Hindlimb muscle (tissue), 1 donor: ENCODE measurements at places on chromosomes 6 and 20.

DNA sequence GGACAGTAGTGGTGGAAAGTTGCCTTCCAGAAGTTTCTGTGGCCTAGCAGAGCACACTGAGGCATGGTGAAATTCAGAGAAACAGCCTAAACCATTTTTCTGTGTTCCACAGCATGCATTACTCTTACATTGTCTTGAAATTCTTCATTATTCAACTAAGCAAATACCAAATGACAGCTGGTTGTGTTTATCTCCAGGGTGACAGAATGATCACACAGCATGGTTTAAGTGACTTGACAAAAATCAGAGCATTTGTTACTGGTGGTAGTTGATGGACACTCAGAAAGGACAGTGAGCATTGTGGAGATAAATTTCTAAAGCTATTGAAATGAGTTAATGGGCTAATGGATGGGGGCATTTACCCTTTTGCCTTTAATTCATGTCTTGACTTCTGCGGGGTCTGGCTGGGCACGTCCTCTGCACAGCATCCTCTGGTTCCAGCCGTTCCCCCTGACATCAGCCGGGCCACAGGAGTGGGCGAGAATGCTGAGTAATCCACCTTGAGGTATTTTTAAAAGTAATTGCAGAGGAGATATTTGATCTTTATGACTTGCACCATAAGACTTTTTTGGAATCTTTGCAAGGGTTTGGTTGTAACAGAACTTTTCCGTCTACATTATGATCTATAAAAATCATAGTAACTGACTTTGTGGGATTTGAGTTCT lies 78.9 kb upstream of the SCP2D1 start:
- DNase-seq, result no peak

DNA sequence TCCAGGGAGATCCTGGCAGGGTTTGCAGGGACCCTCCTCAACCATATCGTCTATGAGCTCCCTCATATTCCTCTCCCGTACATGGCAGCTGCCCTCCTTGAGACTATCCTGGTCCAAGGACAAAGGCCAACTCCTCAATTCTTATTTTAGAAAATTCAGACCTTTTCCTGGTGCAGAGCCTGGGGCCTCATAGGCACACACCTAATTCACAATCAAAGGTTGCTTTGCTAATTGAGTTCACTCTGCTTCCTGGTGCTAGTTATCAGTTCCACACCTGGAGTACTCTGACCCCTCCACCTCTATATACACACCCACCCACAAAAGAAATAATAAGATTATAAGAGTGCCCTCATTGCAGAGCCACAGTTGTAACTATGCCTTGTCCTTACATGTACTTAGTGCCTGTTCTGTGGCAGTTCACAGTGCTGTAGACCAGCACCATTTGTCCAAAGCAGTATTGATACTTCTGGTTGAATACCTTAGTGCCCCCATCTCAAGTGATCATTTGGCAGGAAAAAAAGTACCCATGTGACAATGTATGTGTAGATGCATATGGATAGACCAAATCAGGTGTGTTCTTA lies 38.7 kb downstream of the GSS start:
- DNase-seq, result no peak

GRCh38 chr6:141483598-141484061 lies 649.1 kb upstream of the GJE1 start:
- DNase-seq, result peak; percentile 71

- no peak for DNase-seq
These were observed 41.7 kb downstream of the CNKSR3 start for GRCh38 chr6:154468760-154469159.

DNA sequence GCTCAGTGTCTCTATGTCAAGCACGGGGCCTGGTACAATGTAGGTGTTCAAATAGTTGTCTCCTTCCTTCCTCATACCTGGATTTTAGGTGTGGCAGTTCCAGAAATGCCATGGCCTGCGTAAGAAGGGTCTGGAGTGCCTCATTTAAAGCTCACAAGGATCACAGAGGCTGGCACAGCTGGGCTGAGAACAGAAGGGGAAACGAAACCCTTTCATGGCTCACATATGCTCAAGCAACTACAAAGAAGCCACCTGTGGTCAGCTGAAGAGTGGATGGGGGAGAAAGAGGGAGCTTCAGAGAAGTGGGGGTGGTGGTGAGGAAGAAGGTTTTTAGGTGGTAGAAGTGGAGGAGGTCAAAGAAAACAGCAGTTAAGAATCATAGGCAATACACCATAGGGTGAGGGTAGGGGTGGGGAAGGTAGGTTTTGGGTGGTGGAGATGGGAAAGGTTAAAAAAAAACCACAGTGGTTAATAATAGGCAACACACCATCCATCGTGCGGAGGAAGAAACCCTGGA lies 17.0 kb upstream of the TOP1 start:
- DNase-seq, result no peak
